Stimulated activated CD8-positive, alpha-beta memory T cell treated with anti-CD3 and anti-CD28 coated beads, Interleukin-7, amount 100 ng/mL, for 24 hours (primary cell): ENCODE measurements at places on chromosomes 1 and 21.

DNA sequence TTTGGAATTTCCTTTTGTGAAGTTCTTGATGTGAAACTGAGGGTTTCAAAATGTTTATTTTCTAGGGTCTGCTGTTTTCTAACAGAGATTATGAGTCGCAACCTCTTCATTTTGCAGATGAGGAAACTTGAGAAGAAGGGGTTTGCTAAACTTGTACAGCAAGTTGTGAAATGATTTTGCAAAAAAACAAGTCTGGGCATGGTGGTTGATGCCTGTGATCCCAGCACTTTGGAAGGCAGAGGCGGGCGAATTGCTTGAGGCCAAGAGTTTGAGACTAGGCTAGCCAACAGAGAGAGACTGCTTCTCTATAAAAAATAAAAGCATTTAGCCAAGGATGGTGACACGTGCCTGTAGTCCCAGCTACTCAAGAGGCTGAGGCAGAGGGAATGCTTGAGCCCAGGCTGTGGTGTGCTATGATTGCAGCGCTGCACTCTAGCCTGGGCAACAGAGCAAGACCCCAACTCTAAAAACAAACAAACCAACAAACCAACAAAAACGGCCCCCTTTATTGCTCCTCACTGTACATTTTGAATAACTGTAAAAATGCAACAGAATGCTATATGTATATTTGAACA is 9.9 kb downstream of the TRIM67 start:
- DNase-seq = no peak

DNA sequence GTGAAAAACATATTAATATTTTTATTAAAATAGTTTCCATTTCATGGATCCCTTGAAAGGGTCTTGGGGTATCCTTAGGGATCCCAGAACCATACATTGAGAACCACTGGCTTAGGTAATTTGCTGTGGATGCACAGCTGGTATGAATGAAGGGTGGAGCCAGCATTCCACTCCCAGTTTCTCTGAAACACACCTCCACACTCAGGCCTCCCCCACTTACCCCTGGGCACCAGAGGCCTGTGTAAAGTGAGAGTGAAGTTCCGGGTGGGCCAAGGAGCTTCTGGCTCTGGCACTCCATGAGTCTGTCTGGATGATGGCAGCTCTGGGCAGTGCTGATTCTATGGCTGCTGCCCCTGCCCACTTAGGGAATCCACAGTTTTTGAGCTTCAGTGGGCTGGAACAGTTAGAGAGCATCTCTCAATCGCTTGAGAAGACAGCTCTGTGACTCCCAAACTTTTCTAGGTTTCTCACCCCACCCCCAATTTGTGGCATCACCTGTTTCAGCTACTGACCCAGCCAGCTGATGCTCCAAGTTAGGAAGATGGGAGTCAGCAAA is 57.8 kb upstream of the CD1D start:
- no peak for DNase-seq

- no peak for DNase-seq
Measured at GRCh38 chr1:112188611-112189010, 199.1 kb upstream of the KCND3 start.

GRCh38 chr1:200921571-200922110 is 26.9 kb downstream of the INAVA start:
- DNase-seq = no peak

DNA sequence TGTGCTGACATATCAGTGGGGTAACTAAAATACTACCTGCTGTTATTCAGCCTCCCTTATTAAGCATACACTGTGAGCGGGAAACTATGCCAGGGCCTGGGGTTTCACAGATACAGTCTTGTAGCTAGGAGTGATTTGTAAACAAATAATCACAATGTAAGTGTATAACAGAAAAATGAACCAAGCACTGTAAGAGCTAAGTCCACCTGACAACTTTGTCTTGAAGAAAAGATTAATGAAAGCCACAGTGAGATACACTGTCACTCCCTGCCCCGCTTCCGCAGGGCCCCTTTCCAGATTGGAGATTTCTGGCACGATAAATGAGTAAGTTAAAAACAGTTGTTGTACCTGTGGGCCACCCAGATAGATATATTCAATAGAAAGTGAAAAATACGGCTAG is 4.8 kb downstream of the RCAN3 start:
- no peak for DNase-seq

GRCh38 chr1:25117233-25117823 is 115.0 kb downstream of the SYF2 start:
- DNase-seq = no peak

- DNase-seq = no peak
Measured at GRCh38 chr1:178543290-178543607, 30.3 kb downstream of the TEX35 start.

DNA sequence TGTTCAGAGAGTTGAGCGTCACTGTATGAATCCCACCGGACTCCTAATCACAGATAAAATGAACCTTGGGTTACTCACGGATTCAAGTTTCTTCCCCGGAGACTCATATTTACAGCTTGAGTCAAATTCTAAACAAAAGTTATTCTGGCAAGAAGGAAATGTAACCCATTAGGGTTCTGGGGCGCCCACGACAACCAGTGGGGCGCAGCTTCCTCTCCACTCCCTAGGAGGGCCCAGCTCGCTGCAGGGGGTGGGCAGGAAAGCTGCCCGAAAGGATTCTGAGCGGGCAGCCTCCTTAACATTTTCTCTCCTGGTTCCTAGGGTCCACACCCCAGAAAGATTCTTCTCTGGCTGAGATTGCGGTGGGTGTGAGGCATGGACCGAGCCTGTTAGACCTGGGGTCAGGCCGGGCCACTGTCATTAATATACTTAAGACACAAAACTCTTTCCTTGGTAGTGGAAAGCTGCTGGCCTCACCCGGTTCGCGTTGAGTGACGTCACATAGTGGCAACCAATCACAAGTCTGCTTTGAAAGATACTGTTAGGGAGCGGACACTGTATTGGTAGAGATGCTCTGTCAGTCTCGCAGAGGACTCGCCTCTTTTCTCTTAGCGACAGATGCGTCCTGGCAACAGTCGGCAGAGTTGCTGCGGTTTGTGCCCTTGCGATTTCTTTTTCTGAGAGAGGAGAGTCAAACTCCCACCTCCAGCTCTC is 13.6 kb upstream of the MCOLN3 start:
- peak; percentile 52 for DNase-seq

DNA sequence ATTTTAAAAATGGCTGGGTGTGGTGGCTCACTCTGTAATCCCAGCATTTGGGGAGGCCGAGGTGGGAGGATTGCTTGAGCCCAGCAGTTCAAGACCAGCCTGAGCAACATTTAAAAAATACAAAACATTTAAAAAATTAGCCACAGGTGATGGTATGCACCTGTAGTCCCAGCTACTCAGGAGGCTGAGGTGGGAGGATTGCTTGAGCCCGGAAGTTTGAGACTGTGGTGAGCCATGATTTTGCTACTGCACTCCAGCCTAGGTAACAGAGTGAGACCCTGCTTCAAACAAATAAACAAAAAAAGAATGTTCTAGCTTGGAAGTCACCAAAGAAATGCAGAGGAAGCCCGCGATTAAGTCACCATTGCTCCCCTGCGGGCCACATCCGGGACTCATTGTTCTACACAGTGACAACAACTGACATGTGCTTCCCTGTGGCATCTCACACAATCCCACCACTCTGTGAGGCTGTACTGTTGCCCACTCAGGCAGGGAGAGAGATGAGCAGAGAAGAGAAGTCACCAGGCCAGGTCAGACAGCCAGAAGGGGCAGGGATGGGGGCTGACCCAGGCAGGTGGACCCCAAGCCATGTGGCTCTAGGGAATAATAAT is 18.4 kb upstream of the SPATC1L start:
- DNase-seq = no peak

- peak; percentile 4 for DNase-seq
Measured at GRCh38 chr1:183472488-183473216, at the start of gene SMG7. TSS of gene SMG7 (plus strand) at chr1:183472499. CDS start at chr1:183472621, 122 bp downstream.

GRCh38 chr1:198492872-198493271 is 47.6 kb downstream of the ATP6V1G3 start:
- no peak for DNase-seq

GRCh38 chr1:206716870-206717673 is 32.4 kb downstream of the MAPKAPK2 start:
- no peak for DNase-seq

DNA sequence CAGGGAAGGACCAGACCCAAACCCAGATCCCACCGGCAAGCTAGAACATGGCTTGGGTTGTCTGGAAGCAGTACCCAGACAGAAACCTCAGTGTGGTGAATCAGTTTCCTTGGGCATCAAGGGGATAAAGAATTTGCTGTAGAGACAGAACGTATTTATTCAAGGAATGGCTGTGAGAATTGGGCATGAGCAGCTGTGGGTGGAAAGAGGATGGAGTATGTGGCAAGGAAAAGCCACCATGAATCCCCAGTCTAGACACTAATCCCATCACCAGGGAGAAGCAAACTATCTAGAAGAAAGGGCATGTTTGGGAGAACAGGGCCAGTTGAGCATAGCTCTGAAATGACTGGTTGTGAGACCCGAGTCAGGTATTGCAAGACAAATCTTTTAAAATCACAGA is 109.2 kb downstream of the TOMM20 start:
- DNase-seq = no peak

GRCh38 chr21:9755611-9756010 is 765.8 kb upstream of the TPTE start:
- DNase-seq = no peak

- no peak for DNase-seq
Measured at GRCh38 chr21:24046829-24047443, 1560.3 kb downstream of the MRPL39 start.

DNA sequence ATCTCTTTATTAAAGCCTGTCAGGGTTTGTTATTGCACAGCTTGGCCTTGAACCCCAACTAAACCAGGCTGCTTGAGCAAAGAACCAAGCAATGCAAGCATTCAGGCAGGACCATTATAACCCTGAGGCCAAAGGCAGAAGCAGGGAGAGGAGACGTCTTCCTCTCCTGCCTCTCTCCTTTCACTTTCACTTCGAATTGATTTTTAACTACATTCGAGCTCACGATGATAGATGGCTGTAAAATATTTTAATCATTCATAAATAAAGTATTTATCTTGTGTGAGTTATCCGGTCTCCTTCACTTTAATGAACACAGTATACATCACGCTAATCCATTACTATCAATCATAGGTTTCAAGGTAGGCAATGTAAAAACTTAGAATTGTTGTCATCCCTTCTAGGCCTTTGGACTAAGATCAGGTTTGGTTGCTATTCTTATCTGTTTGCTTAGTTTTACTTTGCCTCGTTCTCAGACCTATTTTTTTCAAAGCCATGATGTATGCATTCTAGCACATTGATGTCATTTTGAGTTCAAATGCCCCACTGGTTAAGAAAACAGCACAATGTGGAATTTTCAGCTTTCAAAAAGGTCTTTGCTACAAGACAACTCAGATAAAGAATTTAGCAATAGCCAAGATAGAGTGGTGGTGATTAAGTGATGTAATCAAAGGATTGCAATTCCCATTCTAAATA is 480.2 kb upstream of the RUNX1 start:
- no peak for DNase-seq

DNA sequence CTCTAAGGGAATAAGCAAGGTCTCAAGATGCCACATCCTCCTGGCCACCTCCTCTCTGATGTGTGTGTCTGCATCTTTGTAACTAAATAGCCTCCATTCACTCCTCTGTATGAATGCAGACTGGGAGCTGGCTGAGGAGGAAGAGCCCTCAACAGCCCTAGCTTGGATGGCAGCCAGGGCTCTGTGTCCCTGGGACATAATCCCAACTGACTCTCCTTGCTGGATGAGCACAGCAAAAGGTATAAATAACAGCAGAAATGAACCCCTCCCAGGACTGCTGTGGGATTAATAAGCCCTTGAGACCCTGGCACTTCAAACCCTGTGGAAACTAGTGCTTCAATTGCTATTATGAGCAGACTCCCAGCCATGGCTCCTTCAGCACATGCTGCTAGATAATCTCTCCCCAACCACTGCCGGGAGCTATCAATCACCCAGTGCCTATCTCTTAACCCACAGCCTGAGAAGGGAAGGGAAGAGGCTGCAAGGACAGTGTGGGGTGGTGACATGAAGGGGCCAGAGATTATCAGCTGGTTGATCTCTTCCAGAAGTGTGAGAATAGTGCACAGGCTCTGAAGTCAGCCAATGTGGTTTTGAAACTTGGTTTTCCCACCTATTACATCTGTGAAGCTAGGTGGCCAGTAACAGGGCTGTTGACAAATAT is 152.2 kb downstream of the TNR start:
- DNase-seq = no peak

GRCh38 chr21:38741950-38742256 is 63.8 kb upstream of the ETS2 start:
- no peak for DNase-seq

GRCh38 chr1:88802950-88803349 is 88.4 kb downstream of the GTF2B start:
- no peak for DNase-seq

- no peak for DNase-seq
Measured at GRCh38 chr1:164659621-164660411, 100.8 kb downstream of the PBX1 start.

GRCh38 chr21:14491269-14491681 is 54.8 kb downstream of the SAMSN1 start:
- no peak for DNase-seq
